Stimulated activated CD4-positive, alpha-beta T cell treated with anti-CD3 and anti-CD28 coated beads, Interleukin-1b, Interleukin-23, amount 100 ng/mL, for 1 hour (primary cell): ENCODE measurements at places on chromosomes 1 and 21.

GRCh38 chr1:237293804-237294203 lies 251.8 kb downstream of the RYR2 start:
- no peak for DNase-seq

- no peak for DNase-seq
These were observed 28.5 kb downstream of the RYR2 start for GRCh38 chr1:237070519-237070918.

DNA sequence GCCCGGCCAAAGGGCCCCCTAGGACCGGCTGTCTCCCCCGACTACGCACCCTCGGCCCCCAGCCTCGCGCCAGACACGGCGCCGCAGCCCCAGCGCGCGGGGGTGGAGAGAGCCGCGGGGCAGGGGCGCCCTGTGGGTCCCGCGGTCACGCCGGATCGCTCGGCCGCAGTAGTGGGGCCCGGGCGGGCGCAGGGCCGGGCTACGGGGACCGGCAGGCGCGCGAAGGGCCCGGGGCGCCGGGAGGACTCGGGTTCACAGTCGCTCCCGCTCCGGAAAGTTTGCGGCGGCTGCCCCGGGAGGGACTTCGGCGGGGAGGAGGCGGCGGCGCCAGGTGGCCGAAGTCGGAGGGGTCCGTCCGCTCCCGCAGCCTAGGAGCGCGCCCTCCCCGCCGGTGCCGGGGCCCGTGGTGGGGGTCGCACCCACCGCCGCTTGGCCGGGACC lies 7.1 kb upstream of the ZNF669 start:
- DNase-seq: no peak

GRCh38 chr1:205476648-205477047 lies 20.8 kb upstream of the BLACAT1 start:
- DNase-seq: no peak

- DNase-seq: no peak
These were observed 26.6 kb downstream of the IL6R start for GRCh38 chr1:154431586-154432373.

- no peak for DNase-seq
These were observed 886 bp downstream of the ZMYM4 start for GRCh38 chr1:35269201-35269988.

DNA sequence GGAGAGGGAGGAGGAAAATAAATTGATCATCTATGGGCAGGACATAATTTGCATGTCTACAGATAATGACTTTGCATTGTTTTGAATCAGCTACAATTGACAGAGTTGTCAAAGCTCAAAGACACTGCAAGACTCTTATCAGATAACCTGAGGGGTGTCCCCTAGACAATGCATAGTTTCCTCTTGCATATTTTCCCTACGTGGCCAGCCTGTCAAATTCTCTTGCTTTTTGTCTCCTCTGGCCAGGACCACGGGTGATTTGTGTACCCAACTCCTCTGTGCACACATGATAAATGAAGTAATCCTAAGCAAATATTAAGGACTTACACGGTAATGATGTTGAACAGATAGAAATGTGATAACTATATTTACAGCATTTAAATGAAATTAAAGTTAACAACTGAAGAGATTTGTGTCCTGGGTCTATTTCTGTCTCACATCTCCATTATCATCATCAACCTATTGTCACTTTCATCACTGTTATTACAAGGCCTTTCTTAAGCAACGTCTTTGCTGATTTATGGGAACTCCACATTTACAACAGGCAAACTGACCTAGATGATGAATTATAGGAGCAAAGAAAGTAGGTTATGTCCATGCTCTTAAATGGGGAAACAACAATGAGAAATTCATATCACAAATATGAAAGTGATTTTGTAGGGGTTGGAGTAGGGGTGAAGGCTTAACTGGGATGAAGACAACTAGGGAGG lies 18.8 kb downstream of the BATF3 start:
- DNase-seq: no peak

- DNase-seq: no peak
These were observed 29.6 kb upstream of the CCN1 start for GRCh38 chr1:85550784-85551516.

DNA sequence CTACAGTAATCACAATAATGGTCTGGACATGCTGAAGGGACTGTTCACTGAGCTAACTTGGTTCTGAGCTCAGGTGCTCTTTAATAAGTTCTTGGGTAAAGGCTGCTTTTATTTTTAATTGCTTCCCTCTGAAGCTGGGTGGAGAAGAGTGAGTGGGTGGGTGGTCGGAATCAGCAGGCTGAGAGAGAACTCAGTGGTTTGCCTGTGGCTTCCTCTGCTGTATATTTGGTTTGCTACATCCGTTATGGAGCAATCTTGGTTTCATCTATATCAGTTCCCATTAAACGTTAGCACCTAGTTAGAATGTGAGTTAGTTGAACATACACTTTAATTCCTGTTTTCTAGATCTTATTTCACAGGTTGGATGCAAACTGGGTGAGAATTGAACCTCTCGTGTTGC lies 23.3 kb downstream of the CNIH4 start:
- no peak for DNase-seq

DNA sequence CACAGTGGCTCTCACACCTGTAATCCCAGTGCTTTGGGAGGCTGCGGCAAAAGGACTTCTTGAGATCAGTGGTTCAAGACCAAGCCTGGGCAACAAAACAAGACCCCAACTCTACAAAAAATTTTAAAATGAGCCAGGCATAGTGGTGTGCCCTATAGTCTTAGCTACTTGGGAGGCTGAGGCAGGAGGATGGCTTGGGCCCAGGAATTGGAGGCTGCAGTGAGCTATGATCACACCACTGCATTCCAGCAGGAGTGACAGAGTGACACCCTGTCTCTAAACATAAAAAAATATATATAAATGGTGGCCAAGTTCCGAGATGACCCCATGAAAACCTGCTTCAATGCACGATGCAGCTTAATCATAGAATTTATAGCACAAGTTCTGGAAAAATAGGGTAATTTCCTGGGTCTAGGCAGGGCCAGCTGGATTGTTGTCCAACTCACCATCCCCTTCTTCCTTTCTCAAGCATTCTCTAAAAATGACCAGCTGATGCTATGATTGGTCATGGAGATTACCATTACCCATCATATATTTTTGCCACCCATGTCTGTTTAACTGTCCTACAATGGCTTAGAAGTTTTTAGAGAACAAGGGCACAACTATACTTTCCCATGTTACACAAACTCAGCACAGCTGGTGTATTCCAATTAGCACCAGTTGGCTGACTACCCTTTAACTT lies 5.3 kb upstream of the GNPAT start:
- no peak for DNase-seq

GRCh38 chr1:20061866-20062265 lies 8.1 kb upstream of the PLA2G5 start:
- no peak for DNase-seq

DNA sequence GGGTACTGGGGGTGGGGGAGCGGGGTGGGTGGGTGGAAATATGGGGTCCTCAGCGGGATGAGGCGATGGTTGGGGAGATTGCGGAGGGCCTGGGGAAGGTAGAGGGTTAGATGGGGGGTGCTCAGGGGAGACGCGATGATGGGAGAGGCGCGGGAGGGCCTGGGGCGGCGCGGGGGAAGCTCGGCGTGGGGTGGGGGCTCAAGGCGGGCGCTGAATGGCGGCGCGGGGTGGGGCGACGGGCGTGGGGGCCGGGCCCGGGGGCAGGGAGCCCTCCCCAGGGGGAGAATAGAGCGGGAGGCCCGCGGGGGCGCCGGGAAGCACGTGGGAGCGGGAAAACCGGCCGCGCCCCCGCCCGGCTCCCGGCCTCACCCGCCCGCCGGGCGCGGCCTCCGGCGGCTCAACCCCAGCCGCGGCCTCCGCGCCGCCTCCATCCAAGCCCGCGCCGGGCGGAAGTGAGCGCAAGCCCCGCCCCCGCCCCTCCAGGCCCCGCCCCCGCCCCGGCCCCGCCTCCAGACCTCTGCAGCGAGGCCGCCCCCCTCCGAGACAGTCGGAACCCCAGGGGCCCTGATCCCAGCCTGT lies at the start of gene FAAP20:
Gene FAAP20, minus strand, starts transcription at position 454 of the 579 bp plus-strand sequence. Its CDS starts 23 bp downstream, at position 431.
- DNase-seq: peak; percentile 31

DNA sequence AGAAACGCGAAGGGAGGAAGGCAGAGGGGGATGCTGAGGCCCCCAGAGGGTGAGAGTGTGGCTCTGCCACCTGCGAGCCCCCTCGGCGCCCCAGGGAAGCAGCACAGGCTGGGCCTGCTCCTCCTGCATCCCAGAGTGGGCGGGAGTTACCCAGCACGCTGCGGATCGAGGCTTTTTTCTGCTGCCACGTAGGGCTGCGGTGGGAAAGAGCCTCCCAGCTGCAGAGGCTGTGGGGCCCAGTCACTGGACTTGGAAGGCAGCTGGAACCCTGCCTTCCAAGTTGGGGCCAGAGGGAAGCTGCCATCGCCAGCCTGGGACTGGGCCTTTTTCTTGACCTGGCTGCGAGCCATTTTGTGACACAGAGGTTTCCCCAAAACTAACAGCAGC lies 2.3 kb upstream of the GRIK3 start:
- no peak for DNase-seq

- no peak for DNase-seq
These were observed 124.9 kb upstream of the IRF2BP2 start for GRCh38 chr1:234734869-234735268.

GRCh38 chr1:94821636-94822305 lies 1.6 kb downstream of the SLC44A3 start:
- DNase-seq: no peak

- DNase-seq: no peak
These were observed 11.9 kb downstream of the SH2D2A start for GRCh38 chr1:156804572-156805243.

DNA sequence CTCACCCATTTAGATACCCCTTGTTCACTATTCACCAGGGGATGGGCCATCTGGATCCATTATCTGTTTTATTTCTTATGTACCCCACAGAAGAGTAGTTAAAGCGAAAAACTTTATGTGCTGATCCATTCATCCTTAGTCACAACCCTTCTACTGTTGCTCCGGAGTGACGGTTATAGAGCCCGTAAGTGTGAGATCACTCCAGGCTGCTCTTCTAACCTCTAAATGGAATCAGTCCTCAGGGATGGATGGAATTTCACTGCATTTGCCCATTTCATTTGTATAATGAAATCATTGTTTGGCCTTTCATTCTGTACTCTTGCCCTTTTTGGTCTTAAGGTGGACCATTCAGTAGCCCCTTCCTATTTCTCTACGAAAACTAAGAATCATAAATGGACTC lies 409.3 kb upstream of the RUNX1 start:
- no peak for DNase-seq

- no peak for DNase-seq
These were observed at the start of gene HMCN1 for GRCh38 chr1:185733818-185734735. HMCN1 (plus strand) TSS chr1:185734391; CDS start chr1:185734780, 389 bp downstream.

DNA sequence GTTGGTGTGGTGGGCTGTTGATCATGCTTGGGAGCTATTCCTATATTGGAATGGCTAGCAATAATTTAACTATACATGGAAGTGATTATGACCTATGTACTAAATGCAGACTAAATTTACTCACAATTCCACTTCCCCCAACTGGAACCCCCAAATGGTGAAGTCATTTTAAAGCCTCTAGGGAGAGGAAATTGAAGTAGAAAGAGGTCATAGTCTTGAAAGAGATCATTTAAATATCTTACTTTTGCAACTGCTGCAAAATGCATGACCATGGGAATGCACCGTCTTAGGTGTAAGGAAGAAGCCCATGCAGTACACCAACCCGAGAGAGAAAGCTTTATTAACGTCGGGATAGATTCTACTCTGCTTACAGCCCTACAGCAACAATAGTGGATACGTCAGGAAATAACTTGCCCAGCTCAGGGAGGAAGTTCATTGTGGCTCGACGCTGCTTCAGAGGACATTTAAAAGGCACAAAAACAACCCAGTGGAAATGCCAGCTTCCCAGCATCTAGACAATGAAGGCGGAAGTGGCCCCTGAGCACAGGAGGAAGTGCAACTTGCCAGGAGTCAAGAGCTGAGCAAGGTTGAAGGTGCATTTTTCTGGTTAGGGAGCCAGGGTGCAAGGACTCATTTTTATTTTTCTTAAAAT lies 26.5 kb downstream of the CYYR1 start:
- DNase-seq: no peak

- DNase-seq: no peak
These were observed 23.4 kb upstream of the EFHD2 start for GRCh38 chr1:15386164-15386749.

DNA sequence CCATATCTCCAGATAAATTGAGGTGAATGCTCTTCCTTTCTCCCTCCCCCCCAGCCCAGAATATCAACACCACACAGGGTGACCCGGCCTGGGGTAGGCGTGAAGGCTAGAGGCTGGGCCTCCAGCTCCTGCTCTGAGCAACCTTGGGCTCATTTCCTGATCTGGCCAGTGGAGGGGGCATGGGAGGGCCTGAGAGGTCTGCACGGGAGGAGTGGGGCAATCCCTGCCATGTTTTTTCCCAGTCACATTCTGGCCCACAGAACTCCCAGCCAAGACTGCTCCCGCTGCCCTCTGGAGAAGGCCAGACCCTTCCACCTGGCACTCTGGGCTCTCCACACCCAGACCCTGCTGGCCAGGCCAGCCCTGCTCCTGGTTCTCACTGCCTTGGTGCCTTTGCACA lies 3.9 kb downstream of the CLDN19 start:
- no peak for DNase-seq

DNA sequence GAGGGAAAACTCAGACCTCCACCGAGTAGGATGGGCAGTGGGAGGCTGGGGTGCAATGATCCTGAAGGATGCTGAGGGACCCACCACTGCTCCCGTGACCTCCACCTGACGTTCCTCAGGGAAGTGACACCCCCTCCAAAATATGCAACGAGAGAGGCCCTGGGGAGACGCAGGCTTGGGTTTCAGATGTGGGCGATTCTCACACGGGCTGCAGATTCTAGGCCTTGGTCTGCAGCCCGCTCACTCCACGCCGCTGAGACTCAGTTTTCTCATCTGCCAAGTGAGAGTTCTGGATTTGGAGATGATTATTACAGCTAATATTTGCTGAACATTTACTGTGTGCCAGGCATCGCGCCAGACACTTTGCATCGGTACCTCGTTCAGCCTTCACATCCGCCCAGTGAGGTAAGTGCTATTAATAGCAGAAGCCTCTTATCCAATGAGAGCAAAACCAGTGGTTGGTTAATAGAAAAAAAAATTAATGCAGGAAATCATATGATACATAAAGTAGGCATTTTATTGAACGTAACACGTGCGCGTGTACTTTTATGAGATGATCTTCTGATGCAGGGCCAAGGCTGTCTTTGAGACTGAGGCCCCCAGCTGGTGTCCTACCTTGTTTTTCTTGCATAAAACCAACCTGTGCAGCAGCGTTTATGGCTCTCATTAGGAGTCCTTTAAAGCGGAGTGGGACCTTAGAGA lies 102.0 kb upstream of the RUNX3 start:
- DNase-seq: no peak

DNA sequence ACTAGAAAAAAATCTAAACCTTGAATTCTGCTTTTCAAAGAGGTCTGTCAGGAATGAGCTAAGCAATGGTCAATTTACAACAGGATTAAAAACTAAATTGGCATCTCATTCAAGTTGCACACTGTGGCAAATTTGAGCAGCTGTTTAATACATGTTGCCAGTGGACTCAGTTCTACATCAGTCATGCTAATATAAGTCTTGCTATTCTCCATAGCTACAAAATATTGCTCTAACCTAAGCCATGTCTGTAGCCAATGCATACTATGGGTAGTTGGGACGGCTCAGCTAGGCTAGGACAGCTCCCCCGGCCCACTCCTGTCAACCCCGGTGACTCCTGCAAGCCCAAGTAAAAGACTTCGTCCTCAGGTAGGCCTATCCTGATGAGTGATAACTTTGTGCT lies 10.9 kb upstream of the VAV3 start:
- DNase-seq: no peak
